ENCODE measurements at places on chromosomes 1 and 21. TPM values are rescaled to one million over a fixed set of nuclear protein-coding genes. Genes with fewer than 3 reads are reported as not detected.

ZMYND12 gene
- 1.7 TPM for total RNA-seq

HSD11B1 gene
- 5.0 TPM for total RNA-seq

AGO4 gene
- total RNA-seq, result 25.2 TPM

C1orf115 gene
- total RNA-seq, result 24.0 TPM

KIF26B gene
- total RNA-seq, result 0.13 TPM

E2F2 gene
- total RNA-seq, result 0.11 TPM

CD5L gene
- not detected for total RNA-seq

DNA sequence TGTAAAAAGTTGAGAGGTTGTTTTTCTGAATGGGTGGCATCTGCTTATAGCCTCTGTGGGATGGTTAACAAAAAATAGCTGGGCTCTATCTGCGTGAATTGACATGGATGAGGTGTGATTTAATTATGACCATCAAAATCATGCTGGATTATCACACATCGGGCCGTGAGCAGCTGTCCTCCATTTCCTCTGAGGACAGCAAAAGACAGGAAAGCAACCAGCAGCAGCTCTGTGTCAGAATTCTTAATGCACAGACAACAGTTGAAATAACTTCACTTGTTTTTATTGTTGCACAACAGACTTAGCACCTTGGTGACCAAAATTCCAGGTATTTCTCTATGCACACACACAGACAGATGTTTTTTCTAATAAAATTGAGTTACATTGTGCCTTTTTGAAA, 54.5 kb upstream of the LAPTM5 start:
- no peak for DNase-seq

DNA sequence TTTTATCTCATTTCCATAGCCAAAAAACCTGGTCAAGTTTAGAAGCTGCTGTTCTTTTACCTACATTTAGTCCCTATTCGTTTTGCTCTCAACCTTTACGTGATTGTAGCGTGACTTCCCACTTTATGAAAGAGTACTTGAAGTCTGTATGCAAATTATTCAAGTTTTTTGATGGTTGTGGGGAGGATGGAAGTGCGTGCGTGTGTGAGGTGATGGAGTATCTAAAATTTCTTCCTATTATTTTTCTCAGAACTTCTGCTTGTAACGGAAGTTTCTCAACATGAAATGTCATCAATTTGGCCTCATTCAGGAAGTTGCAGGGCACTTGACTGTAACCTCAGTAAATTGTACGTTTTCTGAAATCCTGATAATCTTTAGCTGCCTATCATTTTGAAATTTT, 64.0 kb downstream of the SAMSN1 start:
- DNase-seq, result no peak

DNA sequence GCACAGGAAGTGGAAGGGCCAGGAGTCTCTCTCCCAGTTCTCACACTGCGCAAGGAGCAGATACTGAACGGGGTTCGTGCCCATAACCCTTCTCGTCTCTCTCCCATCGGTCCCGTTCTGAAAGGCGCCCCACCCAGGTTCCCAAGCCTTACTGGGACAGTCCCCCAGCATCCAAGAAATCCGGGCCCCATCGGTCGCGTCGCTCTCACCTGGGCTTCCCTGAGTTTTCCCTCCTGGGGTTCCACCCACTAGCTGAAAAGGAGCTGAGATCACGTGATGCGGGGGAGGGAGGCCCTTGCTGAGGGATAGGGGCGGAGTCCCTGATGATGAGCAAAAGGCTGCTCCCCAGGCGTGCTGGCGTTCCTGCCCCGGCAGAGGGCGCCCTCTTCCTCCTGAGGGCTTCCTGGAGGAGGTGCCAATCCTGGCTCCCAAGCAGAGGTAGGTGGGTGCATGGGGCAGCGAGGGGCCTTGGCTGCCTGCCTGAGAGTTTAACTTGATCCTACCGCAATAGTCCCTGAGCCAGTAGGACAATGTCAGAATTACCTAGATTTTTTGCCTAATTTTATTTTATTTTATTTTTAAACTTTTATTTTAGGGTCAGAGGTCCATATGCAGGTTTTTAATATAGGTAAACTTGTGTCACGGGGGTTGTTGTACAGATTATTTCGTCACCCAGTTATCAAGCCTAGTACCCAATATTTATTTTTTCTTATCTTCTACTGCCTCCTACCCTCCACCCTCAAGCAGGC, at the start of gene SPOCD1:
Gene SPOCD1 (minus strand): TSS at position 271 of the 749 bp plus-strand sequence. CDS start 689 bp downstream, outside the sequence.
- DNase-seq, result no peak

- DNase-seq, result no peak
Observed at GRCh38 chr1:184031409-184032107, 6.0 kb downstream of the COLGALT2 start.

DNA sequence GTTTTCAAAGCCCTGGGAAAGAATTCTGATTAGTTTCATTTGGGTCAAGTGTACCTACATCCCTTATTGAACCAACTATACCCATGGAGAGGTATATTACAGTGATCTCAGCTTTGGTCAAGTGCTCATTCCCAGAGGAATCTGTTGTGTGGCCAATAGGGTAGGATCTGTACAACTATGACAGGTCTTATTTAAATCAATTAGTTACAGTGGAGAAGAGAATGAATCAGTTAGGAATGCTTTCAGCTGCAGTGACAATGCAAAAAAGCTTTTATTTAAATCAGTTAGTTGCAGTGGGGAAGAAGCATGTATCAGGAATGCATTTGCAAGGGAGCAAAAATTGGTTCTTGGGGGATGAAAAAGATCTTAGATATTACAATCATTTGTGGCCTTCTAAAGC, 119.0 kb downstream of the FGGY start:
- DNase-seq, result no peak

- DNase-seq, result no peak
Observed at GRCh38 chr1:31745096-31745945, 18.8 kb downstream of the ADGRB2 start.

DNA sequence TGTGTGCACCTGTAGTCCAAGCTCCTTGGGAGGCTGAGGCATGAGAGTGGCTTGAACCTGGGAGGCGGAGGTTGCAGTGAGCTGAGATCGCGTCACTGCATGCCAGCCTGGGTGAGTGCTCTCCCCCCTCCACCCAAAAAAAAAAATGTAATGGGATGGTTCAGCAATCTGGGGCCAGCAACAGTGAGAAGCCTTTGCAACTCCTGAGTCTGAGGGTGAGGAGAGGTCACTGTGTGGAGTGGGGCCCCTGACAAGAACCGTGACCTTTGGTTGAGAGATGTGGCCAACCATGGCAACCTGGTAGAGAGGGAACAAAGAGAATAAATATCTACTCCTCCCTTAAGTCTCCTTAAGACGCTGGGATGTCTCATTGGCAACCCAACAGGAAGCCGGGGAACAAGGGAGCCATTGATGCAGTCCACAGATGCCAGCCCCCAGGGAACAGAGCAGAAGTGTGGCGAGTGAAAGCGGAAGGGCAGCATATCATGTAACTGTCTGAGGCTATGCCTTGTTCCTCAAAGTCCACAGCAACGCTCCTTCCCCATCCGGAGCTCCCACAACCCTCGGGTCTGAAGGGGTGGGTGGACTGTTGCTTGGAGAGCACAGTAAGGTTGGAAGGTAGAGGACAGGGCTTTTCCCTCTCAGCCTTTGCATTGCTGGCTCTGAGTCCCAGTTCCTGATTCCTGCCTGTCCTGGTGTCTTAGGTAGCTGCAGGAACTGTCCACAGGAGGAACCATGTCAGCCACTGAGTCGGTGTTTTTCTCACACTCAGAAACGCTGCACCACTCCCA, 8.3 kb downstream of the TRNP1 start:
- no peak for DNase-seq

- no peak for DNase-seq
Observed at GRCh38 chr1:40312238-40313205, 4.6 kb downstream of the COL9A2 start.

GRCh38 chr1:8073112-8073855, 47.2 kb upstream of the ERRFI1 start:
- no peak for DNase-seq

GRCh38 chr21:39904457-39904856, 37.2 kb downstream of the PCP4 start:
- DNase-seq, result no peak

- DNase-seq, result no peak
Observed at GRCh38 chr1:41683681-41684500, 199.4 kb upstream of the EDN2 start.

DNA sequence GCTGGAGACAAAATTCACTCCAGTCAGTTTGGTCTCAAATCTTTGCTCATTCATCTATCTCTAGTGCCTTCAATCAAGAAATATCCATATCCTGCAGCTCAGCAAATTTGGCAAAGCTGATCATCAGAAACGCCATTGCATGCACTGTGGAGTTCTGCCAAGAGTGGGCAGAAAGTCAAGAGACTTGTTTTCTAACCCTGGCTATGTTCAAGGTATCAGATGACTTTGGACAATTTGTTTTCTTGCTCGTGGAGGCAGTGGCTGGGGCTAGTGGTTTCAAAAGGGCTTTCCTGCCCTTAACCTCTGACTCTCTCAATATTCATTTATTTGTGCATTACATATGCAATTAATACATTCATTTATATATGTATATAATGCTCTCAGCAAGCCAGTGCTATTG, 12.8 kb upstream of the LRRC52 start:
- DNase-seq, result peak; percentile 29

DNA sequence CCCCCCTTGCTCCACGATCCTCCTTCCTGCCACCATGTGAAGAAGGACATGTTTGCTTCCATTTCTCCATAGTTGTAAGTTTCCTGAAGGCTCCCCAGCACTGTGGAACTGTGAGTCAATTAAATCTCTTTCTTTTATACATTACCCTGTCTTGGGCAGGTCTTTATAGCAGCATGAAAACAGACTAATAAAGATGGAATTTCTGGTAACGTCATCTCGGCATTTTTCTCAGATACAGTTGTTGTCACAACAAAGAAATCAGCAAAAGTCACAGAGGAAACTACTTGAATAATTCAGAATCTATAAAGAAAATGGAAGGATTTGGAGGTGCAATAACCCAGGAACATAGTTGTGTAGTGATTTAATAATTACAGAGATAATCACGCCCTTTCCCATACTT, 4.4 kb downstream of the APCS start:
- DNase-seq, result no peak

DNA sequence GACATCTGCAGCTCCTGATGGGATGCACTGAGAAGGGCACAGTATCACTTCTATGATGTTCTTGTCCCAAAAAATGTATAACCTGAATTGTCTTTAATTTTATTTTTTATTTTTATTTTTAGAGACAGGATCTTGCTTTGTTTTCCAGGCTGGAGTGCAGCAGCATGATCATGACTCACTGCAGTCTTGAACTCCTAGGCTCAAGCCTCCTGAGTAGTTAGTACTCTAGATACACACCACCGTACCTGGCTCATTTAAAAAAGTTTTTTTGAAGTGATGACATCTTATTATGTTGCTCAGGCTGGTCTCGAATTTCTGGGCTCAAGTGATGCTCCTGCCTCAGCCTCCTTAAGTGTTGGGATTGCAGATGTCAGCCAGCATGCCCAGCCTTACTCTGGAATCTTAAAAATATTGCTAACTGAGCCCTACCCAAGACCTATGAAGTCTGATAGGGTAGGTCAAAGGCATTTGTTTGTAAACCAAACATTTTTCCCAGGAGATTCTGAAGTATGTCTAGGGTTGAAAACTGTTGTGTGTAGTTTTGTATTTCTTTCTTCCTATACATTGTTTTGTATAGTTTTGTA, 68.9 kb downstream of the ATF6 start:
- no peak for DNase-seq

GRCh38 chr21:43864313-43864961, 586 bp upstream of the AGPAT3 start:
- no peak for DNase-seq

- no peak for DNase-seq
Observed at GRCh38 chr1:194476872-194477271, 1290.5 kb upstream of the B3GALT2 start.

- no peak for DNase-seq
Observed at GRCh38 chr1:152954436-152954835, 7.4 kb downstream of the SPRR5 start.

DNA sequence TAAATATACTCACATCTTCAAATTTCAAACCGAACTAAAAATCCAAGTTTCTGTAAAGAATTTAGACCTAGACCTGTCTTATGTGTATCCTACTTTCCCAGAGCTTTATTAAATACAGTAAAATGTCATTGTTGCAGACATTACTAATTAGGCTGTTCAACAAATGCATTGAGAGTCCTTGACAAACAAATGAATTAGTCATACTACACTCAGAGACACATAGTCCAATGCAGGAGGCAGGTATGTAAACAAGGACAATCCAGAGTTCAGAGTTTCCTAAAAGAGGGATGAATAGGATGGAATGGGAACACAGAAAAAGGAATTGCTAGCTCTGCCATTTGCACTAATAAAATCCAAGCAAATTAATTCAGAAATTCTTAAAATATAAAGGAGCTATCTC, 1.6 kb upstream of the EGLN1 start:
- no peak for DNase-seq

DNA sequence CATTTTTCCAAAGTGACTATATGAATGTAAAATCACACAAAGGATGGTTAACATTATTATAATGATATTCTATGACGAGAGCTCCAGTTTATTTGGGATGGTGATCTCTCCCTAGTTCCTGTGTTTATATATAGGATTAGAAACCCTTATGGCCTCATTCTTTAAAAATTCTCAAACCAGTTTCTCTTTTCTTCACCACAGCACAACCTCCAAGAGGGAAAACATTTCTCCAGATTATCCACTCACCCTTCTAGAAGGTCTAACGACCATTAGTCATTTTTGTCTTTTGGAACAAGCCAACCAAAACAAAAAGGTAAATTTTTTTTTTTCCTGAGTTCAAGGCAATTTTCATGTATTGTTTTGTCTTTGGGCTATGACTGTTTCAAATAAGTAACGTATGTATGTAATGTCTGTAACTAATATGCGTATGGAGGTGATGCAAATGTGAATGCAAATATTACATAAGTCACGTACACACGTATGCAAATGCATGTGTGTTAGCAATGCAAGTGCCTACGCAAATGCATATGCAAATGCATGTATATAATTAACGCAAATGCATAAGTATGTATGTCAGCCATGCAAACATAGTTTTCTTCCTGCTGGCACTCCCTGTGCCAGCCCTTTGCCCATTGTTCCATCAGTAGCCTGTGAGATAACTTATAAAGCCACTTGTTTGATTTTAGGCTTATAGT, 72.5 kb upstream of the MORC3 start:
- DNase-seq, result no peak

DNA sequence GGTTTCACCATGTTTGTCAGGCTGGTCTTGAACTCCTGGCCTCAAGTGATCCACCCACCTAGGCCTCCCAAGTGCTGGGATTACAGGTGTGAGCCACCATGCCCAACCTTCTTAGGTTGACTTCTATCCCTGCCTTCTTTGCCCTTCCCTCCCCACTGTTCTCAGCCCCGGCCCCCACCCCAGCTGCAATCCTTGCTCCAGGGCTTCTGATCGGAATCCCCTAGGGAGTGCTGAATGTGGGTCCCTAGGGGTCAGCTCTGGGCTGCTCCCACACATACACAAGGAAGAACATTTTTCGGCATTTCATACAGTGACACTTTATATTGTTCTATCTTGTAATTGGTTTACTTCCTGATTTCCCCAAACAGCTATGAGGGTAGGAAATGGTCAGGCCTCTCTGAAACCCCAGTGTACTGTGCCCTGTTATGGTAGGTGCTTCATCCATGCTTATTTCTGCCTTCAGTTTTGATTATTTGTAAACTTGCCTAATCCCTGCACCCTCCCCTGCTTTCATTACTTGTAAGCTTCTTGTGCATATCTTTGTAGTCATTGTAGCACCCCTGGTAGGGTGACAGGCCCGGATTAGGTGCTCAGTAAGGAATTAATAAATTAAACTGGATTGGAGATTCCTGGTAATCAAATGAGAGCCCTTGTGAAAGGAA, 5.8 kb upstream of the SRP9 start:
- no peak for DNase-seq

Measured in esophagus muscularis mucosa (tissue), 4 donors.